ENCODE measurements at places on chromosomes 7 and 10. TPM values are rescaled to one million over a fixed set of nuclear protein-coding genes. Genes with fewer than 3 reads are reported as not detected.

IRF5 gene
- 2.3 TPM for total RNA-seq

PAX4 gene
- total RNA-seq: not detected

ITGB8 gene
- total RNA-seq: 148 TPM

ESYT2 gene
- 82.5 TPM for total RNA-seq

ZPBP gene
- 5.7 TPM for total RNA-seq

TCTN3 gene
- 31.3 TPM for total RNA-seq

PLEKHS1 gene
- 0.77 TPM for total RNA-seq

PHF14 gene
- total RNA-seq: 162 TPM

XRCC2 gene
- 5.3 TPM for total RNA-seq

EFCAB10 gene
- total RNA-seq: 0.99 TPM

RBP3 gene
- total RNA-seq: 348 TPM

COMTD1 gene
- 5.6 TPM for total RNA-seq

NPTX2 gene
- total RNA-seq: 16.8 TPM
